ENCODE measurements at places on chromosomes 6 and 20.

DNA sequence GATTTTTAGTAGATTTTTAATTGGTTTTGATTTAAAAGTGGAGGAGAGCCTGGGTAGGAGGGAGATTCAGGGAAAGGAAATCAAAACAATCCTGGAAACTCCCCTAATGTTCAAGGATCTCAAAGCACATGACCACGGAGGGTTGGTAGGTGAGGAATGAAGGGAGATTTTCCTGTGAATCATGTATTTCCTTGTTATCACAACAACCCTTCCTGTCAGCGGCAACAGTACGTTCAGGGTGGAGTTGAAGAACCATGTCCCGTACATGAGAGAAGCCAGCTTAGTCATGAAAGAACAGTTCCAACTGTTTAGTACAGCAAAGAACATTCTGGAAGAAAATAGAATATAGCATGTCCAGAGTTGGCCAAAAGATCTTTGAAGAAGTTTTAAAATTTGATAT, 79.4 kb upstream of the SCAF8 start:
- no peak for DNase-seq

DNA sequence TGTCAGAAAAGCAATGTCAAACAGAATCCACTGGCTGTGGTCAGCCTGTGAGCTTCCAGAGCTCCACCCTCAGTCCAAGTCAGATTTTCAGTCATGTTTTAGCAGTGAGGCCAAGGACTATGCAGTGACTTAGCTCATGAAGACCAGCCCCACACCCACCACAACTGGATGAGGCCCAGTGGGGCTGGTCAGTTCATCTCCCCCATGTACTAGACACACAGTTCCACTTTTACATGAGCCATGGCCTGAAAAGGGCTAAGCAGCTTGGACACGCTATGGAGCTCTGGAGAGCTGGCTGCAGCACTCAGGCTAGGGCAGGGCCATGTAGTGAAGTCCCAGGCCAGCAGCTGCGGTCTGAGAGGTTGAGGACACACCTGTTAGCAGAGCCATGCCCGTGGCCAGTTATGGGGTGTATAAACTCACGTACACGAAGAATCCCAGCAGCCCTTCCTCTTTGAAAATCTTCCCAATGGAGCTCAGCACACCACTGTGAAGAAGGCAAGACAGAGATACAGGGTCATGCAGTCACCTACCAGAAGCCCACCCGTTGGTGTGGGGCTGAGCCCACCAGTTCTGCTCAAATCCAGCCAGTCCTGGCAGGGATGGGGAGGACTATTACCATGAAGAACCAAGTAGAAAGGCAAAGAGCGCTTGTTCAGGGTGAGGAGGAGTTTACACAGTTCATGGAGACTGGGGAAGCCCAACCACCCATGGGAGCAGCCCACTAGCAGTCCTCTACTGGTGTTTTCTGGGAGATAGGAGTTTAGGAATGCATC, 10.6 kb downstream of the MTCH1 start:
- DNase-seq: no peak

GRCh38 chr6:148238713-148239112, 103.9 kb upstream of the SASH1 start:
- no peak for DNase-seq

- no peak for DNase-seq
Measured at GRCh38 chr20:346640-347316, at the start of gene NRSN2. Gene NRSN2, plus strand, starts transcription at chr20:347111. Its CDS starts 2,533 bp downstream, at chr20:349644.

DNA sequence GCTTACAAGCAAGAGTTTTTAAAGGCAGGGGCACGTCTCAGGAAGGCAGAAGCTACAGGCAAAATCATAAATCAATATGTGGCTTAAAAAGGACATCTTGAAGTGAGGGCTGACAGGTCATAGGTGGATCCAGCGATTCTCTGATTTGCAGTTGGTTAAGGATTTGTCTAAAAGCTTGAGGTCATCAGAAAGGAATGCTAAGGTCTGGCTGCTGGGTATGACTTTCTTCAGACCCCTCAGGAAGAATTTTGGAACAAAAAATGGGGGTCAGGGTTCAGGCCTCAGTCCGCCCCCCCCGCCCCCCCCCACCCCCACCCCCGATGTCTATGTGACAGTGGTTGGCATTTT, 261.9 kb downstream of the CDH4 start:
- no peak for DNase-seq

Measured in central memory CD8-positive, alpha-beta T cell (primary cell).